Activated gamma-delta T cell (primary cell): ENCODE measurements at places on chromosomes 12 and 14.

DNA sequence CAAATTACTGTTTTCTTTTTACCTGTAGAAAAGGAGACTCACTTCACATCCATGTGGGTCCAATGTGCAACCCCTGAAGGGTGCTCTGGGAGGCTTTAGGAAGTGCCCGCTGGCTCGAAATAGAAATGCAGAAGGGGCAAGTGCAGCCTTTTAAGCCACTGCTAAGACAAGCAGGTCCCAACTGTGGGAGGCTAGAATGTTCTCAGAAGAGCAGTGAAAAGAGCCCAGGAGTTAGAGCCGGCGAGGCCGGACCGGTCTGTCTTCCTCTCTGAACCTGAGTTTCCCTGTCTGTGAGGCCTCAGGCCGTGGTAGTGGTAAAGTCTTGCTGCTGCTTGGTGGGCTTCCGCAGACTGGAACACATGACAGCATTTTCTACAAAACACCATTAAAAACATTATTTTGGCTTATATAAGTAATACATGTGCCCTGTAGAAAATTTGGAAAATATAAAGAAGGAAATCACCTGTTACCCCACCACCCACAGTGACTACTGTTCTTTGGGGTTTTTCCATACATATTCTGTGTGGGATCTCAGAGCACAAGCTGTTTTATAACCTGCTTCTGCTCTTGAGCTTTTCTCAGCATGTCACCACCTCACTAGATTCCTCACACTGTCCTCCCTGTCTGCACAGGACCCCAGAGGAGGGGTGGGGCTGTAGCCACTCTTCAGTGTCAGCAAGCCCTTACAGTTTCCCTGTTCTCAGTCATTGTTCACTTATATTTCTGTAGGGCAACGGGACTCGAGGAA lies 6.0 kb downstream of the CKB start:
- DNase-seq, result no peak

DNA sequence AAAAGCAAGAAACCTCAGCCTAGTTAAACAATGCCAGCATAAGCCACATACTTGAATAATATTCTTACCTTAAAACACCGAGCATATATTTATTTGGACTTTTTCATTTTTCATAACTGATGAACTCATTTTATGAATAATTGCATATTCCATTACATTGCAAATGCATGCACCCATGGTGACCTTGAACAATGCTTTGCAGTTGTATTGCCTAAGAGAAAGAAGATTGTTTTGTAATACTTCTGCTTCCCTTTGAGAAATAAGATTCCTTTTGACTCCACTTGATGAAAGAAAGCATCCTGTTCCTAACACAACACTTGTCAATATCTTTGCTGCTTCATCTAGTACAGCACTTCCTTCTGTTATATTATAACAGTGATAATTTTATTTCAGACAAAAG lies 1182.2 kb downstream of the FLRT2 start:
- no peak for DNase-seq

GRCh38 chr12:29702972-29703371 lies 80.8 kb downstream of the TMTC1 start:
- no peak for DNase-seq

DNA sequence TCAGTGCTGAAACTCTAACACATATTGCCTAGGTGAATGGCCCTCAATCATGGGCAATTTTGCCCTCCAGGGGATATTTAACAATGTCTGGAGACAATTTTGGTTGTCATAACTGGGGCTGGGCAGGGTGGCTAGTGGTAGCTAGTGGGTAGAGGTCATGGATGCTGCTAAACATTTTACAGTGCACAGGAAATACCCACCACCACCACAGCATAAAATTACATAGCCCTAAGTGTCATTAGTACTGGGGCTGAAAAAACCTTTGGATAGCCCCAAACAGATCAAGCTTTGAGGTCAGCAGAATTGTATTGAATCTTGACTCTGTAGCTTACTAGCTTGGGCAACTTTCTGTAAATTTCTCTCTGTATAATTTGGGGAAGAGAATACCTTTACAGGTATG lies 758.0 kb downstream of the BCL11B start:
- no peak for DNase-seq

GRCh38 chr12:6347367-6348338 lies 5.8 kb upstream of the TNFRSF1A start:
- DNase-seq, result no peak

GRCh38 chr12:114334395-114334794 lies 71.5 kb downstream of the TBX5 start:
- DNase-seq, result no peak

- no peak for DNase-seq
Observed at GRCh38 chr12:9702255-9702654, 30.6 kb downstream of the CLECL1 start.

GRCh38 chr12:121423253-121423652 lies 23.3 kb downstream of the RNF34 start:
- no peak for DNase-seq

DNA sequence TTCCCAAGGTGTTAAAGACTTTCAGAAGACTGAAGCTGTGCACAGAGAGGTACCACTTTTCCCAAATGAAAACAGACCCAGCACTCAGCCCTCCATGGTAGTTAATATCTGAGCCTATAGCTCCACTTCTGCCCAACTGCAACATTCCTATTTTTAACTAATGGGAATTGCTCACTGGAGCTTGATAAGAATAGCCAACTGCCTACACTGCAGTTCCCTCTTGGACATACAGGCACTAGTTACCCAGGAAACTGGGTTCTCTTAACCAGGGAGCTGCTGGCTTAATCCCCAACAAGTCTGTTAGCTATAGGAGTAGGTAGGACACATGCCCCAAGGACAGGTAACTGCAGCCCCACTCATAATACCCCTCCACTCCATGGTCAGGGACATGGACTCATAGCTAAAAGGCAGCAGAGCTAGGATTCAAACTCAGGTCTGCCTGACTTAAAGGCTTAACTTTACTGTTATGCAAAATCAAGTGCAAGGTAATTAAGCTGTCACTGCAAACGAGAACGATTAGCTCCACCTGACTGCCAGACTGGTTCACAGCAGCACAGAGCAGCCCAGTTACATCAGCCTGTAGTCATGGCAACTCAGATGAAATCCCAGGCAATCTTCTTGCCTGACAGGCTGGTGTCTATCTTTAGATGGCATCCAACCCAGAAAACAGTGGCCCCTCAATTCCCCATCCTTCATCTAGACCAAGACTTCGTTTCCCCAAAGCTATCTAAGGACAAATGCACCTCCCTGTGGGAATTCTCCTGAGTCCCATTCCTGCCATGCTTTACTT lies 77.1 kb upstream of the ACTN1 start:
- DNase-seq, result no peak

GRCh38 chr14:103416916-103417315 lies 31.7 kb downstream of the MARK3 start:
- no peak for DNase-seq

DNA sequence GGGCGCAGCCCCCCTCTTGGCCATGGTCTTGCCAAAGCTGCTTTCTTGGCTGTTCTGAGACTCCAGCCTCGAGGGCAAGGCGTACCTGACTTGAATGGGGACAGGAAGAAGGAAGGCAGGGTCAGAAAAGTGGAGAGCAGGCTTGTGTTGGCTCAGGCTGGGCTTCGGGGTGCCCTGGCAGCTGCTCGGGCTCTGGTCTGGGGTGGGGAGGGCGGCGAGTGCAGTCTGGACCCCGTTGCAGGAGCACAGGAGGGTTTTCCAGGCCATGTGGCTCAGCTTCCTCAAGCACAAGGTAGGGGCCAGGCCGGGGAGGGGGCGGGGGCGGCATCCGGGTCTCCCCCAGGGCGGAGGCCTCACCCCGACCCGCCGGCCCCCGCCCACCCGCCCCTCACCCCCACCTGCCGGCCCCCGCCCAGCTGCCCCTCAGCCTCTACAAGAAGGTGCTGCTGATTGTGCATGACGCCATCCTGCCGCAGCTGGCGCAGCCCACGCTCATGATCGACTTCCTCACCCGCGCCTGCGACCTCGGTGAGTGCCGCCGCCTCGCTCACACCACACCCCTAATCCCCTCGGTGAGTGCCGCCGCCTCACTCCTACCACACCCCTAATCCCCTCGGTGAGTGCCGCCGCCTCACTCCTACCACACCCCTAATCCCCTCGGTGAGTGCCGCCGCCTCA lies 4.2 kb downstream of the NOC4L start:
- DNase-seq, result no peak

GRCh38 chr14:25042362-25043299 lies 7.3 kb downstream of the STXBP6 start:
- DNase-seq, result no peak

GRCh38 chr12:98618952-98619351 lies 25.5 kb downstream of the SLC25A3 start:
- no peak for DNase-seq

GRCh38 chr12:21891751-21892217 lies 49.4 kb downstream of the ABCC9 start:
- no peak for DNase-seq

DNA sequence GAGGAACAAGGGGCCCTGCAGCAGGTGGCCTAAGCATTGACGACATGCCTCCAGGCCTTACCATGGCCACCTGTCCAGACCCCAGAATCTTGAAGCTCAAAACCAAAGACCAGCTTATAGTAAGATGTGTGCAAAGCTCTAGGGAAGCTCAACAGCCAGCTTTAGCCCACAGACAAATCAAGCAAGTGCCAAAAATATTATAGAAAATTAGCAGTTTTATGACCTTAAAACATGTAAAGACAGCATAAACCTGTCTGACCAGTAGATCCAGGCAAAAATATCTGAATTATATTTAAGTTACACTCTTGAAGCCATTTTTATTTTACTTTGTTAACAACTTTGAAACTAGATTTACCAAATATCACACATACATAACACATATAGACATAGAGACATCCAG lies 90.6 kb downstream of the TXNDC16 start:
- DNase-seq, result no peak

- no peak for DNase-seq
Observed at GRCh38 chr14:65371784-65372183, 40.7 kb upstream of the FUT8 start.

DNA sequence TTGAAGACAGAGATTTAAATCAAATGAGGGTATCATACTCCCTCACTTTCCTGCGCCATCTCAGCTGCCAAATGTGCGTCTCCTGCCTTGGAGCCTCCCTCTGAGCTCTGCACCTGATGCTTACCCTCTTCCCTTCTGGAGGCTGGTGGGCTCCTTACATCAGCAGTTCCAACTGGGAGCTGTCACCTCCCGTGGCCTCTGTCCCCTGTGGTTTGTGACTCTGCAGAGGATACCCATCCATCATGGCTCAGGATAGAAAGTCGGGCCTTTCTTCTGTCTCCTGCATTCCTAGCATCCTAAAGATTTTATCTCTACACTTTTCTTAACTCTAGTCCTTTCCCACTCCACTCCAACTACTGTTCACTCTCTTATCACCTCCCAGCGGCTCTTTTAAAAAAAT lies 570.6 kb downstream of the BCL11B start:
- DNase-seq, result no peak

DNA sequence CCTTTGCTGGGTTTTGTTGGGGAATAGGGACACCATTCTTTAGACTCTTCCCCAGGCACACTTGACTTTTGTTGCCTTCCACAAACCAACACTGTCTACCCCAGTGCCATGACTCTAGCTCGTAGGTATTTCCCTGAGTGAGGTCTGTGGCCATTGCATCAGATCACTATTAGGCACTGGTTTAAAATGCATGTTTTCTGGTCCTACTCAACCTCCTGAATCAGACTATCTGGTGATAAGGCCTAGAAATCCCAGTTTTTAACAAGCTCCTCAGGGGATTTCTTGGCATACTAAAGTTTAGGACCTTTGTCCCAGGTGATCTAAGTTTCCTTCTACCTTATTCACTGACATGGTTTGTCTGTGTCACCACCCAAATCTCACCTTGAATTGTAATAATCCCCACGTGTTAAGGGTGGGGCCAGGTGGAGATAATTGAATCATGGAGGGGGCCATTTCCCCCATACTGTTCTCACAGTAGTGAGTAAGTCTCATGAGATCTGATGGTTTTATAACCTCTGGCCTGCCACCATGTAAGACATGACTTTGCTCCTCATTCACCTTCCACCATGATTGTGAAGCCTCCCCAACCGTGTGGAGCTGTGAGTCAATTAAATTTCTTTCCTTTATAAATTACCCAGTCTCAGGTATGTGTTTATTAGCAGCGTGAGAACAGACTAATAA lies 87.8 kb upstream of the PSMC1 start:
- no peak for DNase-seq

DNA sequence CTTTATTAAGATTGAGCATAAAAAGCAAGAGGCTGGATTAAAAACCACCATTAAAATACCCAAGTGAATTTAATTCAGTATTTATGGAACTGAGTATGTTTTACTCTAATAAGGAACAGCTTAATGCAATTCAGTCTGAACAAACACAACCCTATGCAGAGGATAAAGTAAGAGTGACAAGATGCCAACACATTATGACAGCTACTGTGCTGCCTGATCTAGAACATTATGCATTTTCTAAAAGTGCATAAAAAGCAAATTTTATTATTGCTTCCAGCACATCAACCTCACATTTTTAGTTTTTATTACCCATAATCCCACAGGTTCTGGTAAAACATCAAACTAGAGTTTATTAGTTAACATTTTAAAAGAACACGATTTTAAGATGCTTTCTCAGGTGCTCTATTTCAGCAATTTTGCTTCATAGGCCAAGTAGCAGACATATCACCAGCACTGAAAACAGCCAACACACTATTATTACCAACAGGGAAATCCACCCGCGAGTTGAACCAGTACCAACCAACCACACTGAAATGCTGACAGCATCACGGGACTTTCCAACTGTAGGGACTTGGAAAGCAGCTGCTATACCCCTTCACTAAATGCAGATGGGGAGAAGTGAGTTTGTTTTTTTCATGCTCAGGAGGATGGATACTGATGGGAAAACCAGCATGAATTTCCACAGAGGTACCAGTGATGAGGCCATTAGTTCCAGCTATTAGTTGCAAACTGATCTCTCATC lies 372.1 kb downstream of the KCNH5 start:
- no peak for DNase-seq

DNA sequence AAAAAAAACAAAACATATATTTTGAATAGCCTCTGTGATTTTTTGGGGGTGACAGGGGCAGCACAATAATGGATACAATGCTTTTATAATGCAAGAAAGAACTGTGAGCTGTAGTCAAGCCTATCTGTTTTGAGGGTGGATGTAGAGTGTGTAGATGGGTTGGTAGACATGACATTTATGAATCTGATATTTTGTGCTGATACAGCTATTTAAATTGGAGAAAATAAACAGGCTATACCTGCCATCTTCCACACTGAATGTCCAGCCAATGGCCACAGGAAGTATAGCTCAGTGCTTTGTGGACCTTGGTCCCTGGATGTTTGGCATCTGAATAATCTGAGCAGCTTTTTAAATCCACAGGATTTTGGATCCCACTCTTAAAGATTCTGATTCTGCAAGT lies 175.0 kb downstream of the NEDD1 start:
- no peak for DNase-seq

GRCh38 chr14:72743626-72744025 lies 150.3 kb downstream of the DPF3 start:
- DNase-seq, result no peak

DNA sequence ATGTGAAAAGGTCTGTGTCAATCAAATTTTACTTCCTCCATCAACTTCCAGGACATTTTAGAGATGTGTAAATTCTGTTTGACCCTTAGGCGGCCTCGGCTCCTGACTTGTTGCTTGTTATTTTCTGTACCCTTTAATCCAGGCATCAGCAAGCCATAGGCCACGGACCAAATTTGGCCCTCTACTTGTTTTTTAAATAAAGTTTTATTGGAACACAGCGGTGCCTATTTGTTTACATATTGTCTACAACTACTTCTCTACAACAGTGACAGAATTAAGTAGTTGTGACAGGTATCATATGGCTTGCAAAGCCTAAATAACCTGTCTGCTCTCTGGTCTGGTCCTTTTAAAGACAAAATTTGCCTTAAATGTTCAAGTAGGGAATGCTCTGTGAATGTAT lies 132.1 kb downstream of the AACS start:
- no peak for DNase-seq

GRCh38 chr12:64608901-64609535 lies 1.3 kb upstream of the RASSF3 start:
- no peak for DNase-seq
